ENCODE measurements at places on chromosomes 2 and 18.

DNA sequence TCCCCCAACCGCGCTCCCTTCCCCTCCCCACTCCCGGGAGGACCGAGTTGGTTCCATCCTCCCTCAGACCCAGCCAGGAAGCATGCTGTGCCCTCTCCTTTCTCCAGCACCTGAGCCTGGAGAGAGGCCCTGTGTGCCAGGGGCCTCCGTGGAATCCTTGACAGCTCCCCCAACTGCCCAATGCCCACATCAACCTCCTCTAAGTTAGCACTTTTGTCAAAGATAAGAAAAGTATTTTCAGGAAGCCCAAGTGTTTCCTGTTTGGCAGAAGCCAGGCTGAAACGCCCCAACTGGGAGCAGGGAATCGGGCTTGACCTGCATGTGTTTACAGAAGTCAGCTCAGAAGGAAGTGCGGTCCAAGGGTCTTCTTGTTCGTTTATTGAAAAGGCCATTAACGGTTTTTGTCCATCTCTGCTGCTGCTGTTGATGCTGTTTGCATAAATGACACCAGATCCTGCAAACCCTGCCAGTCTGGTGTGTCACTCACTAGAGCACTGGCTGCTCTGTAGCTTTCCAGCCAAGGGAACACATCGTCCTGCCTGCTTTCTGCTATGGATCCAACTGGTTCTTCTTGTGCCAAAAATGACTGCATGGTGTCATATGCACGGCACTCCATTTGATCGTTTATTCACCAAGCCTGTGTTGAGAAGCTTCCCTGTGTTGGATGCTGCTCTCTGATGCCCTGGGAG, 35.4 kb upstream of the COL6A3 start:
- DNase-seq: no peak

GRCh38 chr2:165804719-165805118, 10.7 kb upstream of the GALNT3 start:
- no peak for DNase-seq

GRCh38 chr2:75311521-75311920, 112.2 kb upstream of the TACR1 start:
- no peak for DNase-seq

DNA sequence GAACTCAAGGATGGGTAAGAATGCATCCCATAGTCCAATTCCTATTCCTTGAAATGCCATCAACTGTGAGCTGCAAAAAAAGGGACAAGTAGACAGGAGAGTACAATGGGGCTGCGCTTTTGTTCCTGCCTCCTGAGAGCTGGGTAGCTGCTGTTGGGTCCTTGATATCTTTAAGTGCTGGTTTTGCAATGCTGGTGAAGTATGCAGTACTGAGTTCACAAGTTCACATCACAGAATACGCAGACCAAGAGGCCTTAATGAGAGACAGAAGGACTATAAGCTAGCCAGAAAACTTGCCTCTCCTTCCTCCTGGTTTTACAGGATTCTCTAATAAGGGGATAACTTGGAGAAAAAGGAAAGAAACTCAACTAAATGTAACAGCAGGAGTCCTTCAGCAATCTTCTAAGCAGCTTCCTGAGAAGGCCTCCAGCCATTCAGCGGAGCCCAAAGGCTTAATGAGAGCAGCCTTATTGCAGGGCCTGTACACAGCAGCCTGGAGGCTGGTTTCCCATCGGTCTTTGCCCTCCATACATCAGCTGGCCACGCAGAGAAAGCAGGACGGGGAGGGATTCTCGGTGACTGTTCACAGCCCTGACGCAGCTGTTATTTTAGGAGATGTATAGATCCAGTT, 293.1 kb downstream of the CDCA7 start:
- no peak for DNase-seq

- DNase-seq: no peak
Observed at GRCh38 chr18:73511771-73512503, 635.7 kb downstream of the FBXO15 start.

- DNase-seq: no peak
Observed at GRCh38 chr2:24337890-24338289, 22.4 kb downstream of the ITSN2 start.

GRCh38 chr2:41966920-41967319, 80.9 kb upstream of the PKDCC start:
- DNase-seq: no peak

Data from GM12865 (cell line).